A549 treated with Hydrocortisone at 1 μM for 4 hours (cell line): ENCODE measurements at places on chromosomes 3 and 15. TPM values are rescaled to one million over a fixed set of nuclear protein-coding genes. Genes with fewer than 3 reads are reported as not detected.

Gene TLR9
- 0.02 to 0.03 TPM in 2 of 5 replicates, not detected in the others for total RNA-seq

Gene ABI3BP
- 1.1 to 2.5 TPM (median 1.2 TPM) in 5 replicates for total RNA-seq

Gene KIF23
- total RNA-seq: 70.6 to 103 TPM (median 79.7 TPM) in 5 replicates

Gene TM6SF1
- 0.07 to 0.15 TPM (median 0.07 TPM) in 4 of 5 replicates, not detected in the other for total RNA-seq

Gene TEX55
- not detected in 5 replicates for total RNA-seq
